ENCODE measurements at places on chromosomes 1 and 21.

DNA sequence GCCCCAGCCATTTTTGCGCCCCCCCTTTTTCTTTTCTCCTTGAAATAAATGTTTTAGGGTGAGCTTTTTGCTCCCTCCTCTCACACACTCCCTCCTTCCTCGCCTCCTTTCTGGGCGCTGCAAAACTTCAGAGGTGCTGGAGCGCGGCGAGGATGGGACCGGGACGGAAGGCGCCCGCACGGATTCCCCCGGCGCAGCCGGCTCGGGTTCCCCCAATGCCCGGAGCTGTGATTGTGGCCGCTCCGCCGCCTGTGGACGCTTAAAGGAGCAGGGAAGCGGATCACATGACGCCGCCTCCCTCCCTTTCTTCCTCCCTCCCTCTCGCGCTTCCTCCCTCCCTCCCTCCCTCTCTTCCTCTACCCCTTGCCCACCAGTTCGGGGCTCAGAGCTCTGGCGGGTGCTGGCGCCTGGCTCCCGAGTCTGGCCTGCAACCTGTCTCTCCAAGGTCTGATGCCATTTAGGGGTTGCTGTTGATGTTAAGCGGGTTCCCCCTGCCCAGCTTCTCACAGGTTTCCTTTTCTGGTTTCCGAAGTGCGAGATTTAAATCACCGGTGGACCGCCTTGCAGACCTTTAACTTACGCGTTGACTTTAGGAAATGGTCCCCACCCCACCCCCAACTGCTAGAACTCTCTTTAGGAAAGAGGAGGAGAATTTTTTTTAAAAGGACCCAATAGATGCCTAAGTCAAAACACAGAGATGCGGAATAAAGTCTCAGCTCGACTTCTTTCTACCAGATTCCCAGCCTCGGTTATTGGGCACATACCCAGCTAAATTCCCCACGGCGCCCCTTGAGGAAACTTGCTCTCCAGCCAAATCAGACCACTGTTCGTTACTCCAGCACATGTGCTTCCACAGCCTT is at the start of gene WLS:
Gene WLS (minus strand): TSS at position 235 of the 860 bp plus-strand sequence. CDS start 224 bp downstream, at position 11.
- DNase-seq, result peak; percentile 34

DNA sequence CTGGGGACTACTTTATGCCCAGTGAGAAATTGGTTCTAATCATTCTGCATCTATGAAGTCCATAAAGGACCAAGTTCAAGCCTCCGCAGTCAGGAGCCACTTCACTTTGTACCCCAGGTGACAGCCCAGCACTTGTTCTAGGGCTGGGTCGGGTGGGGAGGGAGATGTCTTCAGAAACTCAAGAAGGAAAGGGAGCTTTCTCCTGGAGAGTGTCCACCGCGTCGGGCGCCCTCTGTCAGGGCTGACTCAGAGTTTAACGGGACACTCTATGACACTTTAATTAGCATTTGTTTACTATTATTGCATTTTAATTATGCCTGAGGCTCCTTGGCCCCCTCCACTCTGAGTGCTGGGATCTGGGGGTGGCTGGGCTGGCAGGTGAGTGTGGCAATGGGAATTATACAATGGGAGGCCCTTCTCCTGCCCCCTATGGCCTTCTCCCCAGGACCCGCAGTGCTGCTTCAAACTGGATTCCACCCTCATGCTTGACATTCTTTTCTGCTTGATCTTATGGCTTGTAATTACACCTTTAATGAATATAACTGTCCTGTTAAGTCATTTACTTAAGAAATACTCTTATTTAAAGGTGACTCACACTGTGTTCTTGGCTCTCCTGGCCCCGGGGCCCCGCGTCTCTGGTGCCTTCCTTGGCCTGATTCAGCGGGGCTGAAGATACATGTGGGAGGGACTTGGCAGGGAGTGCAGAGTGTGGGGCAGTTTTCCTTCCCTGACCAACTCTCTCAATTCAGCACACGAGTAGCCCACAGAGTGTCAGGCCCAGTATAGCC is 136.6 kb downstream of the PLXNA2 start:
- no peak for DNase-seq

GRCh38 chr1:157195521-157196244 is 57.5 kb upstream of the ETV3 start:
- DNase-seq, result no peak

DNA sequence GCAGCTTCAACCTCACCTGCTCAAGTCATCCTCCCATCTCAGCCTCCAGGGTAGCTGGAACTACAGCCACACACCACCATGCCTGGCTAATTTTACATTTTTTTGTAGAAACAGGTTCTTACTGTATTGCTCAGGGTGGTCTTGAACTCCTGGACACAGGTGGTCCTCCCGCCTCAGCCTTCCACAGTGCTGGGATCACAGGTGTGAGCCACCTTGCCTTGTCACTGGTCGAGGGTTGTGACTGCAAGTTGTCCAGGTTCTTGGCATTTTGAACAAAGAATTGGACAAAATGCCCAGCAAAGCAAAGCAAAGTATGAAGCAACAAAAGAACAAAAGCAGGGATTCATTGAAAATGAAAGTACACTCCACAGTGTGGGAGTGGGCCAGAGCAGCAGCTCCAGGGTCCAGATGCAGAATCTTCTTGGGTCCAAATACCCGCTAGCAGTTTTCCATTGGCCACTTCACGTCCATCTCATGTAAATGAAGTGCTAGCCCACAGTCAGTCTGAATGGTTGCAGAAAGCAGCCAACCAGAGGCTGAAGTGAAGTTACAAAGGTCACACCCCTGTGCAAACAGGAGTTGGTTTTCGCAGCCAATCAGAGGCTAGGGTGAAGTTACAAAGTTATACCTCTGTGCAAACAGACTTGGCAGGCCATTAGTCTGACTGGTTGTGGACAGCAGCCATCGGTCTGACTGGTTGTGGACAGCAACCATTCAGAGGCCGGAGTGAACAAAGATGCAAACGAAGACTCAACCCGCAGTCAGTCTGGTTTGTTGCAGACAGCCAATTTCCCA is 109.5 kb upstream of the KIF26B start:
- no peak for DNase-seq

- DNase-seq, result no peak
These were observed 23.2 kb upstream of the CAMTA1 start for GRCh38 chr1:6762060-6762459.

GRCh38 chr1:29971703-29972102 is 735.4 kb downstream of the PTPRU start:
- DNase-seq, result no peak

DNA sequence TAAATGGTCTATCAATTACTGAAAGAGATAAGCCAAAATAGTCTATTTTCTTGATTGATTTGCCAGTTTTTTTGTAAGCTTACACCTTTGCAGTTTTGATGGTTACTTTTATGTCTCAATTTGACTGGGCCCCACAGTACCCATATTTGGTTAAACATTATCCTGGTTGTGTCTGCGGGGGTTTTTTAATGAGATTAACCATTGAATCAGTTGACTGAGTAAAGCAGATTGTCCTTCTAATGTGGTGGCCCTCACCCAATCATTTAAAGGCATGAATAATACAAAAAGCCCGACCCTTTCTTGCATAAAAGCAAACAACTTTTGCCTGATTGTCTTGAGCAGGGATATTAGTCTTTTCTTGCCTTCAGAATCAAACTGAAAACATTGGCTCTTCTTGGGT is 650.0 kb upstream of the RGS18 start:
- no peak for DNase-seq
